ENCODE measurements at places on chromosomes 3 and 15.

- no peaks in the 10 kb centered on the region for H3K36me3 ChIP-seq
- no peaks in the 10 kb centered on the region for H3K4me1 ChIP-seq
- no peak for DNase-seq
- peak overlapping the region; percentile 80 for H3K4me3 ChIP-seq
- H3K27ac ChIP-seq: no peak overlapping the region
Measured at GRCh38 chr3:184812662-184813042, 686 bp downstream of the VPS8 start.

- no peak overlapping the region for H3K4me3 ChIP-seq
- no peak for DNase-seq
- no peaks in the 10 kb centered on the region for H3K36me3 ChIP-seq
- no peaks in the 10 kb centered on the region for H3K27me3 ChIP-seq
- no peak overlapping the region for H3K27ac ChIP-seq
Measured at GRCh38 chr3:46335541-46335940, 18.4 kb upstream of the CCR2 start.

- no peaks in the 10 kb centered on the region for H3K27me3 ChIP-seq
- H3K4me1 ChIP-seq: no peaks in the 10 kb centered on the region
- H3K36me3 ChIP-seq: no peaks in the 10 kb centered on the region
- H3K27ac ChIP-seq: no peak overlapping the region
- no peak overlapping the region for H3K4me3 ChIP-seq
- no peak for DNase-seq
Measured at GRCh38 chr15:60541481-60542299, 62.7 kb upstream of the ICE2 start.

DNA sequence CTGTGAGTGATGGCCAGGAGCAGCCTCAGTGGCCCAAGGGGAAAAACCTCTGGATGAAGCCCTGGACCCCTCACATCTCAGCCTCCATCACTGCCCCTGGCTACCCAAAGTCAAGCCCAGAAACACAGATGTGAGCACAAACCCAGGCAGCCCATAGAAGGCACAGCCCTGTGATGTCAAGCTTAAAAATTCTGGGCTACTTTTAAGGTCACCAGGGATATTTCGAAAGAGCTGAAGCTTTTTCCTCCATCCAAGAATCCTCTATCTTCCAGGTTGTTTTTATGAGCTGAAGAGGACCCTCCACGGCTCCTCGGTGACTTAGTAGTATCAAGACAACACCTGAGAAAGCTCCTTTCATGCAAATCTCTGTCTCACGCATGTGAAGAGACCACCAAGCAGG, 11.5 kb downstream of the LIPC start:
- H3K4me3 ChIP-seq: no peak overlapping the region
- no peaks in the 10 kb centered on the region for H3K27me3 ChIP-seq
- DNase-seq: no peak
- no peak overlapping the region for H3K27ac ChIP-seq
- H3K36me3 ChIP-seq: no peaks in the 10 kb centered on the region
- H3K4me1 ChIP-seq: peaks cover 5% of the 10 kb centered on the region

DNA sequence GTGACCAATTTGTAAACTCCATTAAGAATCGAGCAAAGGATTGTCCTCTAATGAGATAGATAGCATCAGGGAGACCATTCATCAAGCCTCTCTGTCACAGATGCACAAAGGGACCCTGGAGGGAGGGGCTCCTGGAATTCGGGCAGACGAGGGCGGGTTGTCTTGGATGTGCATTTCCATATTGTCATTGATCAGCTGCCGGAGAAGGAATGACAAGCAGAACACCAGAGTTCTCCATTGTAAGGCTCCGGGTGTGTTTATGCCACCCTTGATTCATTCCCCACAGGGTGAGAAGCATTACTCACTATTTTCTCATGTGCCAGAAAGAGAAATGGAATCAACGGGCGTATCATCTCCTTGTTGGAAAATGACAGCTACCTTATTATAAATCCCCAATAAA, 167.5 kb downstream of the EBLN2 start:
- no peak overlapping the region for H3K4me3 ChIP-seq
- no peak for DNase-seq
- H3K4me1 ChIP-seq: no peaks in the 10 kb centered on the region
- no peaks in the 10 kb centered on the region for H3K27me3 ChIP-seq
- no peaks in the 10 kb centered on the region for H3K36me3 ChIP-seq

GRCh38 chr3:133775309-133775708, 29.1 kb downstream of the TF start:
- H3K4me3 ChIP-seq: no peak overlapping the region
- H3K27ac ChIP-seq: no peak overlapping the region
- no peak for DNase-seq

- H3K27me3 ChIP-seq: no peaks in the 10 kb centered on the region
- no peaks in the 10 kb centered on the region for H3K4me1 ChIP-seq
- no peak for DNase-seq
- no peak overlapping the region for H3K27ac ChIP-seq
Measured at GRCh38 chr3:27699067-27699466, 23.1 kb downstream of the EOMES start.

DNA sequence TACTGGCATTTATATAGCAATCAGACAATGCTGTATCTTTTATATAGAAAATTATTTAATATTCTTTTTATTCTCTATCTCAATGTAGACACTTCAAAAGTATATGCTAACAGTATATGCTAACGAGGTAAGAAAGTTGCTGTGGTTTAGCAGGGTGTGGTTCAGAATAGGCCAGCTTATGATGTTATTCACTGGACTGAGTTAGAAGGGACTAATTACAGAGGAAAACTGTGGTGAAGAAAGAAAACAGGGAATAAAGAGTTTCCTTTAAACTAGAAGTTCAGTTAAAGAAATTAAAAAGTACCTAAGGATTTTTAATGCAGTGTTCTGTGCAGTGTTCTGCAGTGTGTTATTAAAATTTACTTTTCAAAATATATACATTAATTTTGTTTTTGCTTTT, 59.4 kb downstream of the MYO9A start:
- no peak for DNase-seq
- H3K36me3 ChIP-seq: no peaks in the 10 kb centered on the region
- H3K27ac ChIP-seq: no peak overlapping the region
- H3K4me3 ChIP-seq: no peak overlapping the region

DNA sequence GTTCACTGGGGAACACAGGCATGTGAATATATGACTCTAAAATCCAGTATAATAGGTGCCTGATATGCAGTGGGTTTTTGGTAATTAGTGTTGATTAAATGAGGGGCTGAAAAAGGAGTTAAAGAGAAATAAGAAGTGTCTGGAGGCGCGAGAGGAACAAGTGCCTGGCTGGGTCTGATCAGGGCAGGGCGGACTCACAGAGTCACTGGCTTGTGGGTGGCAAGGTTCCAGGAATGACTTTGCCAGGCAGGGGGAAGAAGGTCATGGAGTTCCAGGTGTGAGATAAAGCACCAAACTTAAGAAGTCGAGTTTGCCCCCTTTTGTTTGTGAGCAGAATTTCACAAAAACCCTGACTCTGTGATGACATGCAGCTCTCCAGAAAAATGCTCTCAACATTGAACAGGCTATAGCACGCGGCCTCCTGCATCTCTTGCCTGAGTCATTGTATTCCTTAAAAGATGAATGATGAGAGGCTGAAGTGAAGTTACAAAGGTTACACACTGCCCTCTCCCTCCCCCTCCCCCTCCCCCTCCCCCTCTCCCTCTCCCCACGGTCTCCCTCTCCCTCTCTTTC, 63.0 kb upstream of the LMCD1 start:
- no peaks in the 10 kb centered on the region for H3K27me3 ChIP-seq
- H3K4me3 ChIP-seq: no peak overlapping the region
- no peaks in the 10 kb centered on the region for H3K36me3 ChIP-seq
- DNase-seq: no peak
- H3K4me1 ChIP-seq: peaks cover 5% of the 10 kb centered on the region

DNA sequence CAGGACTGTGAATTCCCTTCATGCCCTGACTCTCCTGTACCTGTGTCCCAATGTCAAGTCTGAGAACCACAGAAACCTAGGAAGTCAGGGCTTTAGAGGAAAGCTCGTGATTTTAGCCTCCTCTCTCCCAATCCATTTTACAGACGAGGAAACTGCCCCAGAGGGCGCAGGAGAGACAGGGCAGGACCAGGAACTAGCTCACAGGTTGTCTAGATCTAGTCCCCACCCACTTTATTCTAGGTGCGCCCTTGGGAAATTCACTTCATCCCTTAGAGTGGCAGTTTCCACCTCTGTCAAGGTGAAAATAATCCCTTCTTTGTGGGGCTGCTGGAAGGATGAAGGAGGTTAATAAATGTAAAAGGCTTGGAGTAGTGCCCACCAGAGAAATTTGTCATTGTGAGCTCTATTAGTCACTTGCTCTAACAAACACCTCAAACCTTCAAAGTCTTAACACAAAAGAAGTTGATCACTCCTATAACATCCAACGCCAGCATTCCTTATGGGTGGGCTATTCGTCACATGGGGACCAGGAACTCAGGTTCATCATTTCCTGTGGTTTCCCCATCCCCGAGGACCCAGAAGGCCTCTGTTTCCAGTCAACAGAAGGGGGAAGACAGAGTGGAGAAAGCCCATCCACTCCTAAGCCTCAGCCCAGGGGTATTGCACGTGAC, 282.3 kb downstream of the XXYLT1 start:
- no peaks in the 10 kb centered on the region for H3K27me3 ChIP-seq
- no peak for DNase-seq
- H3K27ac ChIP-seq: no peak overlapping the region

DNA sequence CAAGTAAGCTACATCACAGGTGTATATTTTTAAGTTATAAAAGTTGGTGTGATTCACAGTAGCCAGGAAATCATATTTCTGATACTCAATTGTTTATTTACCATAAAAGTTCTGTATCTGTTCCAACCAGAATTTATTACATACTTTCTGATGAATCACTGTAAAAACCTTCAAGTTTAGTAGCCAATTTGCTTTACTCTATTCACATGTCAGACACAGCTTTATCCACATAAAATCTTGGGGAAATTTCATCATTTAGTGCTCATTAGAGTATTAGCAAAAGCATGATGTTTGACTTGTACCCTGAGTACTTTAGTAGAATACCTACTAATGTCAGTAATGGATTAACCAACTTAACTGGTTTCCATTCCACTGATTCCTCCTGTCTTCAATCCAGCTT, 249.8 kb downstream of the POLQ start:
- H3K27me3 ChIP-seq: no peaks in the 10 kb centered on the region
- no peak overlapping the region for H3K27ac ChIP-seq
- no peak for DNase-seq
- H3K4me1 ChIP-seq: no peaks in the 10 kb centered on the region

- no peaks in the 10 kb centered on the region for H3K27me3 ChIP-seq
- DNase-seq: no peak
- H3K27ac ChIP-seq: no peak overlapping the region
- no peaks in the 10 kb centered on the region for H3K4me1 ChIP-seq
- no peaks in the 10 kb centered on the region for H3K36me3 ChIP-seq
- no peak overlapping the region for H3K4me3 ChIP-seq
Measured at GRCh38 chr15:78718837-78719236, 77.8 kb upstream of the CHRNB4 start.

DNA sequence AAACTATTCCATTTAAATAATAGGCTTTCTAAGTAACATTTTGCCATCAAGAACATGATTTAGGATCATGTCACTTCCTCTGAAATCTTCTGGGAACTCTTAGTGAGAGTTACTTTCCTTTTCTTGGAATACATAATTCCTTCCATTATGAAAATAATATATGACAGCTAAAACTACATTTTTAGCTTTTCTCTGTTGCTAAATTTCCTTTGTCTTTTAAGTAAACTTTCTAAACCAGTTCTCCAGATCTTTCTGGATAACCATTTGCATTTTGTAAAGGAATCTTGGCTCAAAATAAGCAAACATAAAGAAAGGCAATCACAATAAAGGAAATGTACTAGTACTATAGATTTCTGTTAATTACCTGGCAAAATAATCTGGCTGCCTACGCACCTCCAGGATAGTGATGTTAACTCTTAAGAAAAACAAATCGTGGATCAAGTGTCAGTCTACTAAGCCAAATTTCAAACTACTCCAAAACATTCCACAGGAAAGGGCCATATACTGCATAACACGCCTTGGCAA, 165.7 kb downstream of the ZNF385D start:
- no peaks in the 10 kb centered on the region for H3K4me1 ChIP-seq
- H3K4me3 ChIP-seq: no peak overlapping the region
- DNase-seq: no peak
- no peaks in the 10 kb centered on the region for H3K27me3 ChIP-seq
- no peak overlapping the region for H3K27ac ChIP-seq
- H3K36me3 ChIP-seq: no peaks in the 10 kb centered on the region

DNA sequence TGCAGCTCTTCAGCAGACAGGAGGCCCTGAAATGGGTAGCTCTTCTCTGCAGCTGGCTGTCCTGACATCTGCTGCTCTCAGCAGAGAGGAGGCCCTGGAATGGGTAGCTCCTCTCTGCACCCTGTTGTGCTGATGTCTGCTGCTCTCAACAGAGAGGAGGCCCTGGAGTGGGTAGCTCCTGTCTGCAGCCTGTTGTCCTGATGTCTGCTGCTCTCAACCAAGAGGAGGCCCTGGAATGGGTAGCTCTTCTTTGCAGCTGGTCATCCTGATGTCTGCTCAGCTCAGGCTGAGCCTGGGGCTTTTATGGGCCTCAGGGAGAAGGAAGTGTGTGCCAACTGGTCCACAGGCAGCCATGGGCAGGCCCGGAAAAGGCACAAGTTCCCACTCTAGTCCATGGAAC, 66.6 kb downstream of the PIK3CB start:
- H3K27ac ChIP-seq: no peak overlapping the region
- H3K4me3 ChIP-seq: no peak overlapping the region
- H3K27me3 ChIP-seq: no peaks in the 10 kb centered on the region
- no peak for DNase-seq
- no peaks in the 10 kb centered on the region for H3K4me1 ChIP-seq

DNA sequence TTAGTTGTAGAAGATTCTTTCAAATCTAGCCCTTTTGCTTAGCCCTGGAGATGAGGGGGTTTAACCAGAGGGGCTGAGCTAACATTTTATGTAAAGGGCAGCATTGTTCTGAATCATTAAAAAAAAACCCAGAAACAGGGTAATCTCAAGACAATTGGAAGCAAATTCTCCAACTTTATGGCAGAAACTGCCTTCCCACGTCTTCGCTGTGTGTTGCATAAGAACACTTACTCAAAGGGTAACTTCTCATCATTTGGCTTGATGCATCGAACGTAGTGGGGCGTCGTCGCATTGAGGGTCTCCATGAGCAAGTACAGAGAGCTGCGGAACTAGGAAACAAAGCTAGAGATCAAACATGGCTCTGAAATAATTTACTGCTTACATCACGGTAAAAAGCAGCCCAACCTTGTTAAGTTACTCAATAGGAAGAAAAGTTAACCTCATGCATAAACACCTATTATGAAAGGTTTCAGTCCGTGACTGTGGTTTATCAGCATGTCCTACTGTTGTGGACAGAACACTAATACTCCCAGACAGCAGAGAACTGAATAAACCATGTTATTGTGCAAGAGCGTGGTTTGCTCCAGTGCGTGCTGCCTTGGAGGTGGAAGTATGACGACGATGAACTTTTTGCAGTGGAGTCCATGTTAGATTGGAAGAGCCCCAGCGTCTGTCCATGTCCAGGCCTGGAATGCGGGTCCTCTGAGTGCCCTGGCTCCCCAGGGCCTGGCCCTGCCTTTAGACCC, 48.7 kb downstream of the MYO5C start:
- DNase-seq: no peak
- H3K36me3 ChIP-seq: no peaks in the 10 kb centered on the region
- no peak overlapping the region for H3K27ac ChIP-seq
- H3K27me3 ChIP-seq: no peaks in the 10 kb centered on the region
